ENCODE measurements at places on chromosomes 3 and 15.
A peak's percentile ranks its signal among the peaks of the same experiment; 100 is the strongest.

DNA sequence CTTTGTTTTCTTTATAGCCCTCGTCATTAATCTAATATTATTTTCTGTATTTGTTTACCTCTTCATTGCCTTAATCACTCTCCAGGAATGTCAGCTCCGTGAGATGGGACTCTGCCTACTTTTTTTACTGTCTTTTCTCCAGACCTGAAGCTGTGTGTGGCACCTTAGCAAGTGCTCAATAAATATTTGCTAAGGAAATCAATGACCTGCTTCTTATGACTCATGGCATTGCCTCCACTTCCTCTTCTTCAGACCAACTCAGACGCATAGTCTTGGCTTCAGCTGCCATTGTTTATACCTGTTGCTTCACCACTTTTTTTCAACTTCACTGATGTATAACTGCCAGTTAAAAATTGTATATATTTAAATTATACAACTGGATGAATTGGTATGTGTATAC is 218.5 kb upstream of the CMC1 start:
- DNase-seq, result no peak

GRCh38 chr3:127106053-127106452 is 86.9 kb upstream of the PRR23E start:
- no peak for DNase-seq

DNA sequence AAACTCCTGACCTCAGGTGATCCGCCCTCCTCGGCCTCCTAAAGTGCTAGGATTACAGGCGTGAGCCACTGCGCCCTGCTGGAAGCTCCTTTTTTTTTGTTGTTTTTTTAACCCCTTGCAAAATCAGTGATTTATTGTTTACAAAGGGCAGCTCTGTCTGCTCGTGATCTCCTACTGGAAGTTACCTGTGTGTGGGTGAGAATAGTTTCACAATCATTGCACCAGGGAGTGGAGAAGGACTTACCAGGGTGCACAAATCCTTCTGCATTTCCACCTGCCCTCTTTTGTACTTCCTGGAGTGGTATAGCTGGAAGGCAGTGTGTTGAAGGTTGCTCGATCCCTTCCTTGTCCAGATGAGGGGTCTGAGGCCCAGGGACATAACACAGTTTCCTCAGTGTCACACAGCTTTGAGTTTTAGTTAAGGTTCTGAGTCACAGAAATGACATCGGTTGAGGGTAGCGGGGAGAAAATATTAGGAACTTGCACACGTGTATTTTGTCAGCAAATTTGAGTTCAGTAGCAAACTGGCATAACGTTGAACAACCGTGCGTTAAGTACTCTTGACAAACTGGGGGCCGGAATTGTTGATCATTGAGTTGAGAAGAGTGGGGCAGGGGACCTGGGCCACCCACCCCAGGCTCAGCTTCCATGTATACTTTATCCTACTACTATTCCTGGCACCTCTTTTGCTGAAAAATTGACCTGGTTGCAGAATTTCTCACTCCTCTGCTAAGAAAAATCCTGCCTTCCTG is 11.3 kb upstream of the TRAK1 start:
- no peak for DNase-seq

DNA sequence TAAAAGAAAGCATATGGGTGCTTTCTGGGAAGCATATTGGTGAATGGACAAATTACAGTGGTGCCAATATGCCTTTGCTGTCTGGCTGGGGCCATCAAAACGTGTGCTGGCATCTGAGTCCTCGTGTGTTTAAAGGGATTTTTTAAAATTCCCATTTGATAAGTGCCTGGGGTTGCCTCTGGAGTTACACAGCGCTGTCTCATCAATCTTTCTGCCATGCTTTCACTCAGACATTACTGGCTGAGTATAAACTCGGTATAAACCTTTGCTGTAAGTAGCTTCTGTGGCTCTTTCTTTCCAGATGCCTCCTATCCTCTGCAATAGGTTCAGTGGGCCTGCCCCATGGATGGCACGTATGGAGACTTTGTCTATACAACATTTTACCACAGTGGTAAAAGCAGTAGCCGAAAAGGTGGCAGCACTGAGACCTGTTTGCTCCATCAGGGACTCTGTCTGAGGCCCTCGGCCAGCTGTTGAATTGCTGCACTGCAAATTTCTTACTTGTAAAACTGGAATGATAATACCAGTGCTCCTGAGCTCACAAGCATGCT is 195.5 kb downstream of the LPP start:
- peak; percentile 25 for DNase-seq

DNA sequence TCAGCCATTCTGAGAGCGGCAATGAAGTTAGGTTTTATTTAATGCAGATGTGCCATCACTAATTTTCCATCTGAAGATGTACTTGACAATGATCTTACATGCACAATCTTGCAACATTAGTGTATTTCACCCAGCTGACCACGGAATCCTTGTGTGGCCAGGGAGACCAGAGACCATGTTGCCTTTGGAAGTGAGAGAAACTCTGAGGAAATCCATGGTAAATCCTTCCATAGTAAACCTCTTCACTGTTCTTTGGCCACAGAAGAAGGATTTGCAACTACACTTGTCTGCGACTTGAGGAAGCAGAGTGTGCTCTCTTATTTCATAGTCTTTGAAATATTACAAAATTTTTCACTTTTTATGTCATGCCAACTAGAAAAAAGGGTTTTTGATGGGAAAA is 128.4 kb upstream of the IGSF10 start:
- DNase-seq, result no peak

GRCh38 chr3:57948781-57949242 is 59.4 kb upstream of the FLNB start:
- no peak for DNase-seq

GRCh38 chr3:62241279-62241678 is 132.1 kb downstream of the FEZF2 start:
- DNase-seq, result no peak

DNA sequence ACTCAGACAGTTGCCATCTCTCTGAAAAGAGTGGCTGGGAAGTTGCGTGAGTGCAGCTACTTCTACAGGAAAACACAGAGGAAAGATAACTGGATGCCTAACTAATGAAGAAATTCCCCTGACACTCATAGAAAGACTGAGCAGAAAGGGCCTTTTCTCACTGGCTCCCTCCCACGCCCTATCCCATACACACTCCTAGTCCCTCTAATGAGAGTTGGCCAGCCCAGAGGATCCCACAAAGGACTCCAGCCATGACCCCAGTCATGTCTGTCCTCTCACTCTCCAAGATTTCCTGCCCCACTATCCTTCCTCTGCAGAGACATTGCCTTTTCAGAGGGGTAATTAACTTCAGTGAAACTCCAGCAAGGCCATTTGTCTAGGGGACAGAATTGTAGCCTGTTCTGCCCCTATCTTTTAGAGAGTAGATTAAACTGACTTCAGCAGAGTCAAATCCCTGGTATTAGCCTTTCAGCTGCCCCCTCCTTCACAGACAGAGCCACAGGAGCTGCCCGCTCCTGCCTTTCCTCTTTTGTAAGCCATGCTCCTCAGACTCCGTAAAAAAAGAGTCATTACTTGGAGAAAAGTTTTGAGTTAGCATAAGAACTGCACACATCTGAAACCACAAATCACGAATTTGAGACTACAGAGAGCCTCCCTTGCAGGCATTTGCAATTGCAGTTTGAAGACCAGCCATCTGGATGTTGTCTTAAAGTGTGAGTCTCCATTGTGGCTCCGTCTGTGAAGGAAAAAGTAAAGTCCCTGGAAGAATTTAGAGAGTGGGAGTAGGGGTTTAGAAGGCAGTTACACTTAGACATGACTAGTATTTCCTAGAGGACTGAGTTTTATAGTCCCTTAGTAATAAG is 129.1 kb upstream of the SEMA6D start:
- DNase-seq, result no peak

- no peak for DNase-seq
These were observed 87.2 kb upstream of the SLC2A2 start for GRCh38 chr3:171113716-171114115.

DNA sequence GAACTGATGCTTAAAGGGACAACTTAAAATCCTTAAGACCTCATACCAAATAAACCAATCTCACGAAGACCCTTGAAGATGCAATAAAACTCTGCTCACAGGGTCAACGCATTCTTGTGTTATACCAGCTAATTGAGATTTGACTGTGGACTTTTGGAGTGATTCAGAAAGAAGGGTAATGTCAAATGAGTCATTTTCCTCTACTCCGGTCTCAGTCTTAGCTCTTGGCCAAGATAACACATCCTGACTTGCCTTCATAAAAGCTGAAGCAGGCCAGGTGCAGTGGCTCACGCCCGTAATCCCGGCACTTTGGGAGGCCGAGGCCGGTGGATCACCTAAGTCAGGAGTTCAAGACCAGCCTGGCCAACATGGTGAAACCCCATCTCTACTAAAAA is 3.8 kb downstream of the PKM start:
- peak; percentile 96 for DNase-seq

GRCh38 chr15:63409179-63409578 is 27.5 kb upstream of the CA12 start:
- no peak for DNase-seq

DNA sequence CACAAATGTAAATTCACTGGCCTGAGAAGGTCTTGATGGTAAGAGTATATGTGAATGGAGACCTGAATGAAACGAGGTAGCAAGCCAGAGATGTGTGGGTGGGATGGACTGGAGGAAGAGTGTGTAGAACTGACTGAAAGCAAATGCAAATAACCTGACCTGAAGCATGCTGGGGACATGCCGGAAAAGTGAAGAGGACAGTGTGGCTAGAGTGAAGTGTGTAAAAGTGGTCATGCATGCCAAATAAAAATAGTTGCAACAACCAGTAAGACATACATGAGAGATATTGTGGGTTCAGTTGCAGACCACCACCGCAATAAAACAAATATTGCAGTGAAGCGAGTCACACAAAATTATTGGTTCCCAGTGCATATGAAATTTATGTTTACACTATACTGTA is 82.3 kb downstream of the LPP start:
- no peak for DNase-seq

DNA sequence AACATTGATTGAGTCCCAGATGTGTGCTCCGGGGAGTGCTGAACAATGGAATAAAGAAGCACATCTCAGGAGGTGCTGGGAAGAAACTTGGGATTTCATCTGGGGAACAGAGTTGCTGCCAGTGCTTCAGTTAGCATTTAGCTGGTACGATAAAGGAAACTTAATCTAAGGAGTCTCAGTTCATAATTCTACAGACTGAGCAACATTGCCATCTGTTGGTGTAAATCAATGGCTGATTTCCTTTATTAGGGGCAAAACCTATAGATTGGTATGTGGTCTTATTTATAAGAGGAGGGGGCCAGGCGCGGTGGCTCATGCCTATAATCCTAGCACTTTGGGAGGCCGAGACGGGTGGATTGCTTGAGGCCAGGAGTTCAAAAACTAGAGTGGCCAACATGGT is 8.9 kb downstream of the MKRN2OS start:
- no peak for DNase-seq

DNA sequence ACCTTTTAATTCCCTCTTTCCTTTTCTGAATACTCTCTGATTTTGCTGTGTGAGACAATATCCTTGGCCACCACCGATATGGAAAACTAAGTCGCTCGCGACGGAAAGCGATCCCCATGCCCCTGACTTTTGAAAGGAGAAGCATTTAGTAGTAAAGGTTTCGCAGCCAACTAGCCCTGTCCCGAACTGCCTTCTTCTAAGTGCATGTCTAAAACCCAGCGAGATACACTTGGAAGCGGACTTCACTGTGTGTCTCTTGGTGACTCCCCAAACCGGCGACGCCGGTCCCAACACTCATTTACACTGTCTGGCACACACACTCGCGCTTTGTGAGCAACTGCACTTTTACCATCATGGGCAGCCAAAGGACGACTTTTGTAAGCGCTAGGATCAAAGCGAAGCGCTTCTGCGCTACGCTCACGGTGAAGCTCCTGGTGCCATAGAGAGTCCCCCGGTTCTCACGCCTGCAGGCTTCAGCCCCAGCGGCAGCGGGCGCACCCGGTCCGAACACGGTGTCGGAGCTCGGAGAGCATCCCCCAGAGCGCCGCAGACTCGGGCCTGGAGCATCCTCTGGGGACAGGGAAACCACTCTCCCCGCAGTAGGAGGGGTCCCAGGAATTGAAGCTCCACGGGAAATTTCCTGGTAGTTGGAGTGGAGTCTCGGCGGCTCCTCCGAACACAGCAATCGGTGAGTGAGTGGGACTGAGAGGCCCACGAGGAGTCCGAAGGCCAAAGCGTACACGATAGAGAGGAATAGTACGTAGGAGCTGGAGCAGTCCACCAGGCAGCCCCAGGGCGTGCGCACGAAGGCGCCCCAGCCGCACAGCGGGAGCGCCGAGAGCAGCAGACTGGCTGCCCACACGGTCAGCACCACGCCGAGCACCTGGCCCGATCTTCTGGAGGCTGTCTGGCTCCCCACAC is 1.4 kb downstream of the GPR149 start:
- DNase-seq, result peak; percentile 7

DNA sequence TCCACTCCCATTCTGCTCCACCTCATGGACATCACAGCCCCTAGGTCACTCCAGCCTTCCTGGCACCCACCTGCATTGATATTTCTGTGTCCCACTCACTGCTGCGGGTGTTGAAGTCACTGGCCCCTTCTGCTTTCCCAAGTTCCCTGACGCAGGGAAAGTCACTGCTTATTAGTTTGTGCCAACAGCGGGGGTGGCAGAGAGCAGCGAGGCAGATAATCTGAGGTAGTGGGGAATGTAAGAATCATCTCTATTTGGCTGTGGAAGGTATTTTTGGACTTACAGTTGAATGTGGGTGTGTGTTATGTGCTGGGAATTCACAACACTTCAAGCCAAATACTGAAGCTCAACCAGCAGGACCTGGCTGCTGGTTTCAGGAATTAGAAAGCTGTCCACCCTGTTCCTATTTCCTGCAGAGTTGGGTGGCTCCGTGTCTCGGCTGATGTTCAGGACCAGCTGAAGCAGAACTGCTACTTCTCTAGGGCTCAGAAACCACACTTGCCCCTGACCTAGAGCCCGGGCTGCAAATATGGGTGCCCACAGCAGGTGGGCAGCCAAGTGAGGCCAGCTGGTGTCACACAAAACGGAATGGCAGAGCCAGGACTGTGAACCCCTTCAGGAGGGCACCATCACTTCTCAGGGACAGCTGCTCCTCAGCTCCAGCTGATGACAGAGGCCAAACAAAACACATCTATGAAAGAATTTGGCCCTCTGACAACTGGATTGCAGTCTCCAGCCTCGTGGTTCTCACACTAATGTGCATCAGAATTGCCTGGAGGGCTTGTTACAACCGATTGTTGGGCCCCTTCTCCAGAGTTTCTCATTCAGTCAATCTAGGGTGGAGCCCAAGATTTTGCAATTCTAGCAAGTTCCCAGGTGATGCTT is 57.7 kb downstream of the SEMA5B start:
- DNase-seq, result peak; percentile 76
